ENCODE measurements at places on chromosomes 2 and 18.

DNA sequence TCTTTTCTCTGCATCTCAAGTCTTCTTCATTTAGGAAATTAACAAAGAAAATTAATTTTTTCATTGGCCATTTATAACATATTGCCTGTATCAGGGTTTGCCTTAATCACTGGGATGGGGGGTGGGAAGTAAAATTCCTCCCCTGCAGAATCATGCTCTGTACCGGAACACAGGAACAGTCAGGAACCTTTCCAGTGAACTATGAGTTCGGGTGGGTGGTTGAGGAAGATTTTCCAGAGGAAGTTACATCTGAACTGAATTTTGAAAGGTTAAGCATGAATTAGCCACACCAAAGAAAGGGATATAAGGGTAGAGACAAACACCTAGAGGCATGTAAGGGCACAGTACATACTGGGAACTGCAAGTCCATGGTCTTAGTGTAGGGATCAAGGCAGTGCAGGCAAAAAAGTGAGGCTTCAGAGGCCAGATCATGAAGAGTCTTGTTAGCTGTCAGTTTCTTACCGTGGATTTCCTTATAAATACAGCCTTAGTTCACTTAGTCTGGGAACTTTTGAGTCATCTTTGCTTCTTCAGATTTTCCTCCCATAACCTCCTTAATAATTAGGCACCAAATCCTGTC lies 55.6 kb downstream of the FAM117B start:
- no peak for DNase-seq

- no peak for DNase-seq
These were observed 126.4 kb downstream of the SMAD7 start for GRCh38 chr18:48824231-48824970.

GRCh38 chr2:74048843-74049519 lies 64.3 kb downstream of the TET3 start:
- DNase-seq: no peak

GRCh38 chr2:189178054-189178453 lies 1.5 kb downstream of the COL5A2 start:
- no peak for DNase-seq

DNA sequence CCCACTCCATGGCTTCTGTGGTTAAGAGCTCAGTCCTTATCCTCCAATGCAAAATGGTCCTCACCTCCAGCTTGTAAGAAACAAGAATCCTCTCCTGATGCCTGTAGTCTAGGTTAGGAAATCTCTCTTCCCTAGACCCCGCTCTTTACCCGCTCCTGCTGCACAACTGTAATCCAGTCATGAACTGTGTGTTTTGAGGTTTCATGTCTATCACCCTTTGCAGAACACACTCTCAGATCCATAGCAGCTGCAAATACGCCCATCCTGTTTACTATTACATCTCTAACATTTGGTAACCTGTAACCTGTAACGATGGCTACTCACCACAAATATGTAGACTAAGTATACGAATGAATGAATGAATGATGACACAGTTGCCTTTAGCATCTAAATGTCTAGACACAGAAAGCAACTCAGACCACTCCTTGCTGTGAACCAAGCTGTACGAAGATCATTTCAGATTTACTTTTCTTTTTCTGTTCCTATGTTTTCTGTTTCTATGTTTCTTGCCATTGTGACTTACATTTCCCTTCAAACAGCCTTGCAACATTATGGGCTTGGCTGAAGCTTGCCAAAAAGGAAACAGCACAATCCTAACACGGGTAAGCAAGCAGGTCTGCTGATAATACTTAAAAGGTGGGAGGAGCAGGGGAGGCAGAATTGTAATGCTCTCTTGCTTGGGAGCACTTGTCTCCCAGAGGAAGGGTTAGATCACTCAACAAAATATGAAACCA lies 53.7 kb downstream of the EPHA4 start:
- DNase-seq: no peak

GRCh38 chr2:72793798-72794440 lies 31.9 kb downstream of the EXOC6B start:
- no peak for DNase-seq

DNA sequence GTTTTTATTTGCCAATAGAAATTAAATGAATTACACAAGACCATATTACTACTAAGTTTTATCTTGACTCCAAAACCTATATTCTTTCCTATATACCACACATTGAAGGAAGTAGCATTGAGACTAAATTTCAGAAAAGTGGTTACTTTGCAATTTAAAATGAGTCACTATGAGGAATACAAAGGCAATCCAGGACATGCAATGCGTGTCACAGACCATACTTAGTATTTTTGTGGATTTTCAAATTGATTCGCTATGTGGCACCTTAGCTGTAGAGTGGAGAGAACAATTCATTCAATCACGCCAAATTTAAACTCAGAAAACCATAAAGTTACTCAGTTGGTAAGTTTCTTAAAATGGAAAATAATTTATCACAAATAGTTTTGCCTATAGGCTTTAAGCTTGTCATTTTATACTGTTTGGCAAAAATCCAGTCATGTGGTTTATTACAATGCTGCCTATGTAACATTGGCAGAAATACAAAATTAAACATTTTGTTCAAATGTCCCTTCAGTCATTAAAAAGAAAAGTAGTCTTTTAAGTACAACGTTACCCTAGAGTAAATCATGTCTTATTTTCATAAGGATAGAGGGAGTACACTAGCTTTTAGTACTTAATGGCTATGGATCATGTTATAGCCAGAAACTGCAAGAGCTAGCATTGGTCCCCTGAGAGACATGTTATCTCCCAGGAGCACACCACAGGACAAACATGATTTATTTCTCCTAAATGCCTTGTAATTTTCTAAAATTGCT lies 222.8 kb upstream of the CDH7 start:
- DNase-seq: no peak

- no peak for DNase-seq
These were observed 85.5 kb downstream of the PIGN start for GRCh38 chr18:62101321-62101721.

DNA sequence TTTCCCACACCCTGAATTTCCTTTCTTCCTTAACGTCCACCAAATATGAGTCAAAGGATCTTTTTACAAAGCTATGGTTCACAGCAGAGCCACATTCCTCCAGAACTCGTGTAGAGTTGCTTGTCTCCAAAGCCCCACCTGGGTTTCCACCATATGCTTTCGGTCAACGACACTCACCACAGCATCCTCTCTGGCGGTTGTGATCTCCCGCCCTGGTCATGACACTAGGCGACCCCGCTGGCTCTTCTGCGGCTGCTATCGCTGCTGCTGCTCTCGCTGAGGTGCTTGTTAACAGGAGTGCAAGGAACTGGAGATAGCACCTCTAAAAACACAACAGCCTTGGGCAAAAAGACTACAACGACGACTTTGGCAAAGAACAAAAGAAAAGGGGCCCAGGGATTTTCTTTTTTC lies 340 bp downstream of the SLC40A1 start:
- DNase-seq: no peak

All from brain pericyte (primary cell).